ENCODE measurements at places on chromosomes 7 and 10.

GRCh38 chr10:124292911-124293615, 125.7 kb downstream of the OAT start:
- no peak for DNase-seq

GRCh38 chr7:117113871-117114270, 160.6 kb downstream of the ST7 start:
- DNase-seq = no peak

- DNase-seq = no peak
These were observed 4.1 kb downstream of the PRPF18 start for GRCh38 chr10:13590886-13591285.

- no peak for DNase-seq
These were observed 100.6 kb downstream of the ZNF438 start for GRCh38 chr10:30931094-30931493.

DNA sequence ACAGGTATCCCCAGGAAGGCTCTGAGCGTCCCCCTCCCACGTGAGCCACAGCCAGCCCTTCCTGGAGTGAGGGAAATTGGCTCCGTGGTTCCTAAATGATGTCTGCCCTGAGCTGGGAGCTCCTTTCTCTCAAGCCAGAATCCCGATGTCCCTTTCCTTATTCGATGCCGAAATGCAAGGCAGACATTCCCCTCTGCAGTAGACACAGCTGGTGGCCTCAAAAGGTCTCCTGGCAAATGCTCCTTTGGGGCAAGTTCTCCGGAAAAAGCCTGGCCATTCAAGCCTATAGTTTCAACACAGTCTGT, 98.9 kb downstream of the HIP1 start:
- no peak for DNase-seq

GRCh38 chr7:94069162-94069739, 65.1 kb upstream of the BET1 start:
- DNase-seq = no peak

DNA sequence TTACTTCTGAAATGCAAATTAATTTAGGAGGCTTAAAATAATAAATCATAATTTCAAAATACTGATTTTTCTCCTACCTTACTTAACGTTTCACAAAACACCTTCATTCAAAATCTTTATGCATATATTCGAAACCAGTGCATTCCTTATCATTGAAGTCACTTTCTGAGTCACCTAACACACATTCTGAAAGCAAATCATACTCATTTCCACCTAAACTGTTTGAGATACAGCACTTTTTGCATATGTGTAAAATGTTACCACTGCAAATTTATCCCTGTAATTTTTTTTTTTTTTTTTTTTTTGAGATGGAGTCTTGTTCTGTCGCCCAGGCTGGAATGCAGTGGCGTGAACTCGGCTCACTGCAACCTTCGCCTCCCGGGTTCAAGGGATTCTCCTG, 15.7 kb downstream of the PPP3CB start:
- no peak for DNase-seq

GRCh38 chr7:37825038-37825437, 23.4 kb upstream of the NME8 start:
- no peak for DNase-seq

DNA sequence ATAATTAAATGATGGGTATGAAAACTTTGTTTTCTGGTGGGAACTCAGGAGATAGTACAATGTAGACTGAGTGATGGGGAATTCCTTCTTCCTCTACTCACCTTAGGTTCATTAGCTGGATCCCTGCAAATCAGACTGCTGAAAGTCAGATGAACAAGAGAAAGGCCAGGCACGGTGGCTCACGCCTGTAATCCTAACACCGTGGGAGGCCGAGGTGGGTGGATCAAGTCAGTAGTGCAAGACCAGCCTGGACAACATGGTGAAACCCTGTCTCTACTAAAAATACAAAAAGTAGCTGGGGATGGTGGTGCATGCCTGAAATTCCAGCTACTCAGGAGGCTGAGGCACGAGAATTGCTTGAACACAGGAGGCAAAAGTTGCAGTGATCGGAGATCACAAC, 28.7 kb upstream of the ST8SIA6 start:
- DNase-seq = no peak
